ENCODE measurements at places on chromosomes 4 and X.

GRCh38 chr4:70133473-70133872, 20.6 kb upstream of the PRR27 start:
- DNase-seq, result no peak

- no peak for DNase-seq
Observed at GRCh38 chr4:146255874-146256273, 41.5 kb downstream of the REELD1 start.

DNA sequence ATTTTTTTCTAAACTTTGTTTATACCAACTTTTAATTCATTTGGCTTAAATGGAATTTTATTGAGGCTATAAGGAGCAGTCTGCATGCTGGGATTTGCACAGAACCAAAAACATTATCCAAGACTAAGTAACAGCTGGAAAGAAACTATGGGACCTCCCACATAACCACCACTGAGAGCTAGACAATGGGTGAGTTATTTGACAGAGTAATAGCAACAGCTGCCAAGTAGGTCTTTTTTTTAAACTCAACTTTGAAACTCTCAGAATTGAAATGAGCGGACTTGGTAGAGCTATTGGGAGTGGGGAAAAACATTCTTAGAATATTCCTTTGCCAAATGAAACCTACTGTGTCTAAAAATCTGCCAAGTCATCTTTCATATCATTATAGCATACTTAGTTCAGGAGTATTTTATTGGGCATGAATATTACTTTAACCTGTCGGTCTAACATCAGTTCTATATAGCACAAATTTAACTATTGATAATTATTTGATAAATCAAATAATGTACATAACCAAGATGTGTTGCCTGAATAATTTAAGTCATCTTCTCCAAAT, 1428.0 kb downstream of the PCDH7 start:
- no peak for DNase-seq

- no peak for DNase-seq
Observed at GRCh38 chr4:8283631-8284121, 14.1 kb downstream of the HTRA3 start.

GRCh38 chr4:8103421-8104390, 54.9 kb downstream of the ABLIM2 start:
- no peak for DNase-seq
